ENCODE measurements at places on chromosomes 16 and 17. TPM values are rescaled to one million over a fixed set of nuclear protein-coding genes. Genes with fewer than 3 reads are reported as not detected.

SSTR5 gene
- total RNA-seq: not detected

DNA sequence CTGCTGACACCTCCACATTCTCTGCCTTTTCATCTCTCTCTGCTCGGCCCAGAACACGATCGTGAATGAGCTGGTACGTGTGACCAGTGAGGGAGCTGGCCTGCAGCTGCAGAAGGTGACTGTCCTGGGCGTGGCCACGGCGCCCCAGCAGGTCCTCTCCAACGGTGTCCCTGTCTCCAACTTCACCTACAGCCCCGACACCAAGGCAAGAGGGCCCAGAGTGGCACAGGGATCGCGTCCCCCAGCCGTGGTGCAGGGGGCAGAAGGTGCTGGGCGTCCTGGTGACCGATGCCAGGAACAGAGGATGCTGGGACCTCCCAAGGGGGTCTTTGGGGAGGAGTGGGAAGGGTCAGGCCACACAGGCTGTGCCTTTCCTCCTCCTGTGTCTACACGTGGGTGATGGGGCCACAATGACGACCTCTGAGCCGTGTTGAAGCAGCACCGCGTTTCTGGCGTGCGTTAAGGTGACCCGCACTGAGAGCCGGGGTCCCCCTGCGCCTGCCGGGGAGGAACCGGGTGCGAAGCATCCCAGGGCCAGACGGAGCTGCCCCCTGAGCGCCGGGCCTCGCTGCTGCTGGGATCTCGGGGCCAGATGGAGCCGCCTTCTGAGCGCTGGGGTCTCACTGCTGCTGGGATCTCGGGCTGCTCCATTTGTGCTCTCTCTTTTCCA, 17.4 kb downstream of the GAA start:
- no peak for DNase-seq

DNA sequence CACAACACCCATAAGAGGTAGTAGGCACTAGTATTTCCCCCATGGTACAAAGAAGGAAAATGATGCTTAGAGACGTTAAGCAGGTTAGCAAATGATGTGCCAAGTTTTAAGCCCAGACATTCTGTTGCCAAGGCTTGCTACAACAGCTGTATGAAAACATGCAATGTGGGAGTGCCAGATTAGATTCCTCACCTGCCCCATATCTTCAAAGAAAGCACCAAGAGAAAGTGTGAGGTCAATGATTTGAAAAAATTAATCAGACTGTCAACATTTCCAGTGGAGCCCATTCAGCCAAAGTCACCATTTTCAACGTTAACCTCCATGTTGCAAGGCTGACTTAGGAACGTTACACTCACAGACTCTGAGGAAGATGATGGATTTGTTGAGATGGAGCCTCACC, 61.5 kb downstream of the PCTP start:
- no peak for DNase-seq

- no peak for DNase-seq
Observed at GRCh38 chr16:60945225-60945624, 1091.0 kb downstream of the CDH8 start.

GRCh38 chr17:37503148-37503547, 13.5 kb downstream of the DUSP14 start:
- no peak for DNase-seq

Data from mammary epithelial cell (primary cell).